ENCODE measurements at places on chromosomes 5 and 9.

DNA sequence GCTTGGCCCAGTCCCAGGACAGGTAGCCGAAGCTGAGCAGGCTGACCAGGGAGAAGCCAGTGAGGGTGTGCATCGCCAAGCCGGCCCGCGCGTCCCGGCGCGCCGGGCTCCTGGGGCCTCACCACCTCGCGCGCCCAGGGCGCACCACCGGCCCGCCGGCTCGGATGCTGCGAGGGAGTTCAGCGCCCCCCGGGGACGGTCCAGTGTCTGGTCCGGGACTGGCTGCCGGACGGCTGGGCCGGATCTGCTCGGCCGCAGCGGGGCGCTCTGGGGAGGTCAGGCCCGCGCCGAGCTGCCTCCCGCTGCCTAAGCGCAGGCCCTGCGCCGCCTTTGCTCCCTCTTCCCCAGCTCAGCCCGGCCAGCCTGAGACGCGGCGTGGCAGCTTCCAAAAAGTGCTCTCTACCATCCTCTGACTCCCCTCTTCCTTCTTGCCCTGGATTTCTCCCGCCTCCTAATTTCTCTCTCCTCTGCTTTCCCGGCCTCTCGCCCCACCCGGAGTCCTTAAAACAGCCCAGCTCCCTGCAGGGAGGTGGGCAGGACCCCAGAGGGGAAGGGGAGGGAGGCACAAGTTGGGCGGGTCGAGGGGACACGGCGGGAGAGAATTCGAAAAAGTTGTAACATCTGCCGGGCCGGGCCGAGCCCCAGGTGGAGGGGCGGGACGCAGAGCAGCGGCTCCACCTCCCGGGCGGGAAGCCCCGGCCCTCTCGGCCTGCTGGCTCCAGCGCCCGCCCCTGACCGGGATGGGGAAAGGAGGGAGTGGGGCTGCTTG, at the start of gene ARSI:
Gene ARSI (minus strand): TSS at position 605 of the 769 bp plus-strand sequence. CDS start 532 bp downstream, at position 73.
- peak within 1 kb of the TSS; percentile 91 for H3K27ac ChIP-seq
- no peaks in the 10 kb centered on the region for H3K27me3 ChIP-seq
- DNase-seq = peak; percentile 84

GRCh38 chr9:134972140-134972539, 54.4 kb upstream of the FCN1 start:
- no peaks in the 10 kb centered on the region for H3K36me3 ChIP-seq
- H3K27ac ChIP-seq = no peak overlapping the region
- H3K4me3 ChIP-seq = no peak overlapping the region
- no peaks in the 10 kb centered on the region for H3K4me1 ChIP-seq

- H3K4me3 ChIP-seq = no peak overlapping the region
- no peak overlapping the region for H3K27ac ChIP-seq
- no peaks in the 10 kb centered on the region for H3K27me3 ChIP-seq
- no peaks in the 10 kb centered on the region for H3K36me3 ChIP-seq
- no peak for DNase-seq
Observed at GRCh38 chr9:93668261-93668871, 92.0 kb downstream of the PHF2 start.

GRCh38 chr5:42035526-42035925, 110.4 kb downstream of the FBXO4 start:
- H3K27ac ChIP-seq = no peak overlapping the region
- no peaks in the 10 kb centered on the region for H3K4me1 ChIP-seq
- DNase-seq = no peak
- H3K36me3 ChIP-seq = no peaks in the 10 kb centered on the region
- H3K27me3 ChIP-seq = no peaks in the 10 kb centered on the region
- no peak overlapping the region for H3K4me3 ChIP-seq
